M059J (cell line): ENCODE measurements at places on chromosomes 5 and 9.

GRCh38 chr9:114059047-114059803, 18.9 kb downstream of the AMBP start:
- no peak for DNase-seq

DNA sequence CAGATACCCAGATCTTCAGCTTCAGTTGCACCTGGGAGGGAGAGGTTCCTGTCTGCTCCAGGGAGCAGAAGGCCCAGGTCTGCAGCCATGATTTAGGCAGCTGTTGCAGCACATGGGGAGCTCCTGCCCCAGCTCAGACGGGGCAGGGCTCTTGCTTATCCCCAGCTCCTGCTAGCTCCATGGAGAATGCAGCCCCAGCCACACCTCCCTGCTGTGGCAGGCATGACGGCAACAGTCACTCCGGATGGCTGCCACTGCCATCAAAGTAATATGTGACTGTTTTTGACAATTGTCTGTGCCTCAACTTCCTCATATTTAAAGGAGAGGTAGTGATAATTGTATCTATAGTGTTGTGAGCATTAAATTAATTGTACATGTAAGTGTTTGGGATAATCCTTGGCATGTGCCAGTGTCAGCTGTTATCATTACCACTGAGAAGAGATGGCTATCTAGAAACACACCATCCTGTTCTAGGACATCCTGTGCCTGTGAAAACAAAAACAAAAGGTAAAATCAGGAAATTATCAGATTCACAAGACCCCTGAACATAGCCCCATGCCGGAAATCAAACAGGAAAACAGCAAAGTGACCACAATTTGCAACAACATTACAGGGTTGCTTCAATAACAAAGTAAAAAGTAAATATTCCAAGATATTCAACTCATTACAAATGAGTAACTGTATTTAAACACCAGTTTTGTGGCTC, 1048.8 kb upstream of the ACO1 start:
- no peak for DNase-seq

- DNase-seq = peak; percentile 9
Measured at GRCh38 chr5:120794121-120794520, 330.0 kb downstream of the PRR16 start.

- no peak for DNase-seq
Measured at GRCh38 chr5:74621492-74621891, 19.0 kb downstream of the ENC1 start.

GRCh38 chr9:94822273-94822672, 95.8 kb downstream of the AOPEP start:
- DNase-seq = peak; percentile 72

DNA sequence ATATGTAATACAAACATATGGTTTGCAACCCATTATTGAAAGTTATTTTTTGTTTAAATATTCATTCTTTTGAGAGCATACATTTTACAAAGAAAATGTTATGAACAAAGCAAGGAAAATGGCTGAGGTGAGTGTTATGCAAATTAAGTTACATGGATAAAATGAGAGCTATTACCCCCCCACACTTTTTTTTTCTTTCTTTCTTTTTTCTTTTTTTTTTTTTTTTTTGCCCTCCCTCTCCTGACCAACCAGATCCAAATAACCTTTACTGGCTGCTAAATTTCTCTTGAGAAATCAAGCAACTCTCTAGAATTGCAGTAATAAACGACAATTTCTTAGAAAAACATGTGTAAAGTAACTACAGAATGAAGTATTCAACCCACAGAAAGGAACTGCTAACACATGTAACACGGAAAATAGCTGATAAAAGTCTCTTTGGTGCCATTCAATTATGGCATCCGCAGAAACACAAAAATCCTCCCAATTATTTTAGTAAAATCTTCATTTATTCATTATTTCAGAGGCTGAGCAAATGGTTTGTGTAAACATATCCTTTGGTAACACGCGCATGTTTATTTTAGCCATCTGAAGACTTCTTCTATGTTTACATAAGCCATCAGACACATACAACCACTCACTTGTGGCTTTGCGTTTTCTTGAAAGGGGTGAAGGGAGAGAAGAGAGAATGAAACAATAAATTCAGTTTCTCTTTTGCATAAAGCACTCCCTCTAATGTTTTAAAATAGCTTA, 216.1 kb downstream of the NFIB start:
- DNase-seq = peak; percentile 41

DNA sequence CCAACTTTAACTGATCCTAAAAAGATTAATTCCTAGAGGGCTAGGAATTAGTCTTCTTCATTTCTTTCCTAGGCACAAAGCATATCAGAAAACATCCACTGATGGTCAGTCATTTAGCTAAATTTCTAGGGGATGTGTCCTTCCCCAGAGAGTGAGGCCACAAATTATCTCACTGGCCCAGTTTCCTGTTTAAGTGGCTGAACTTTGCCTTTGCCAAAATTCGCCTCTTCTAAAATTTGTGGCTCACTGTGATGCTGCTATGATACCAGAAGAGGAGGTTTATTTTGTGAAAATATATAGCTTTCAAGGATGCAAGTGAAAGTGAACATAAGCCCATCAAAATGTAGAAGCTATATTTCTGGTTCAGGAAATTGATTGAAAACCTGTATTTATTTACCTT, 98.1 kb upstream of the FER start:
- DNase-seq = no peak

DNA sequence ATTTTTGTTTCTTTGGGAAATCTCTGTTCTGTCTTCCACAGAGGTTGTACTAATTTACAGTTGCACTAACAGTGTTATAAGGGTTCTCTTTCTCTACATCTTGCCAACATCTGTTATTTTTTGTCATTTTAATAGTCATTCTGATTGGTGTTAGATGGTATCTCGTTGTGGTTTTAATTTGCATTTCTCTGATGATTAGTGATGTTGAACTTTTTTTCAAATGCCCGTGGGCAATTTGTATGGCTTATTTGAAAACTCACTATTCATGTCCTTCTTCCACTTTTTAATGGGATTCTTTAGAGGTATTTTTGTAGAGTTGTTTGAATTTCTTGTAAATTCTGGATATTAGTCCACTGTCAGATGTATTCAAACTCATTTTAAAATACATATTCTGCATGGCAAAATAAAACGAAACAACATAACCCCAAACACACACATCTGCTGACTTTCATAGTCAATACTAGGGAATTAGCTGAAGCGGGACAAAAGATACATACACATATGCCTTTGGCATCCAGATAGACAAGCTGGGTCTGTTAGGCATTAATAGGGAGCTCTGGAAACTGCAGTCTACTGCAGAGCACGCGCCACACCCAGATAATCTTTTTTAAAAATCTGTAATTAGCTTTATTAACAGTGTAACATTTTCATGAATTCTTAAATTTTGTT, 5.8 kb upstream of the SPATA31C2 start:
- peak; percentile 86 for DNase-seq

GRCh38 chr5:42948961-42949347, 91.2 kb downstream of the ANXA2R start:
- no peak for DNase-seq

GRCh38 chr9:16030528-16031185, 477.8 kb downstream of the CCDC171 start:
- peak; percentile 99 for DNase-seq

DNA sequence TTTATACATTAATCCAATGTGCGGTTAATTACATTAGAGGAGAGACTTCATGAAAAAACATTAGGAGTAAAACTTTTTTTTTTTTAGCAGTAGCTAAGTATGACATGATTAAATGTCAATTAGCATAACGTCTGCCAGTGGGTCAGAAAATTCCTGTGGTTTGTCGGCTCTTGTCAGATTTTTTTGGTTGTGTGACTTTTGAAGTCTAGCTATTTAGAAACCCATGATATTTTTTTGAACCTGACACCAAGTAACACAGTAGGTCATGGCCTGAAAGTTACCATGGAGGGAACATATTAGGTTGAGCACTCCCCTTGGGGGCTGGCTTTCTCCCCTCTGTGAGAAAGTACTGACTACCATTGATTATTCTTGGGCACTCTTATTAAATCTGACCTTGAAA, 84.8 kb upstream of the ALDH1A1 start:
- DNase-seq = peak; percentile 72

DNA sequence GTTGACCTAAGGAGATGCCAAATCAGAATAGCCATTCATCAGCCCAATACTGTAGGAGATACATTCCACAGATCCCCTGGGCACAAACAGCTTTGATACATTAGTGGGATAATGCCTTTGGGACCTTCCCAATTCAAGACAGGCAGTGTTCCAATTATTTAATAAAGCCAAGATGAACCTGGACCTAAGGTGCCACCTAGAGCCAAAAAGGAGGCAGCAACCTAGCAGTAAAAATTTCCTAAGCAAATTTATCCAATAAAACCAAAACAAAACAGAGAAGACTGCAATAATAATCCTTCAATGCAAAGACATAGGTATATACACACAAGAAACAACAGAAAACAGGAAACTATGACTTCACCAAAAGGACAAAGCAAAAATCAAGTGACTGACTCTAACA, 253.0 kb downstream of the HINT1 start:
- no peak for DNase-seq

- DNase-seq = peak; percentile 22
Measured at GRCh38 chr9:86352440-86353077, 1.7 kb downstream of the TUT7 start.

DNA sequence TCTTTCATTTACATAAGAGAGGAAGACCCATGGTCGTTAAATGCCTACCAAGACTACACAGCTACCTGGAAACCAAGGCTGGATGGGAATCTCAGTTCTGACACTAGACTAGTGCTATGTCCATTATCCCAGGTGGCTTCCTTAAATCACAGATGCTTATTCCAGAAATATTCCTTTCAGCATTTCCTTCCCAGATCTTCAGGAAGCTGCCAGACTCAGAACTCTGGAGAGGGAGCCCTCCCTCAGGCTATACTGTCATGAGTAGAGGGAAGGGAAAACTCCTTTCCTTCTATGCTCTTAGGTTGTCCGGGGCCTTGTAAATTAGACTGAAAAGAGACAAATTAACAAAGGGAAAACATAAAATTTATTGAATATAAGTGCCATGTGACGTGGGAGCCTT, 20.8 kb downstream of the FREM1 start:
- no peak for DNase-seq

DNA sequence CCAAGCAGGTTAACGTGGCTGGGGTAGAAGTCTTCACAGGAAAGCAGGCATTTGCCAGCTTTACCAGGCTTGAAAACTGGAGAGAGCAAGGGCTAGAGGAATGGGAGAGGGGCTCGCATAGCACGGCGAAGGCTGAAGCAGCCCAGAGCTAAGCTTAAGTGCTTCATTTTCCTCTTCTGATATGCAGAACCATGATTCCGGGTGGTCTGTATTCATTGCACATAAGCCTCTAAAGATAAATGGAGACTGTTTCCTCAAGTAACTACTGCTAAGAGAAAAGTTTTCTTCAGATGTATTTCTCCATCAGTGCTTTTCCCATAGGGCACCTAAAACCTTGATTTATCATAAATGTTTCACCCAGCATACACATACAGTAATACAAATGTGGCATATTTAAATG, 414.1 kb downstream of the MLLT3 start:
- no peak for DNase-seq

GRCh38 chr5:98513380-98513779, 260.1 kb upstream of the RGMB start:
- no peak for DNase-seq

DNA sequence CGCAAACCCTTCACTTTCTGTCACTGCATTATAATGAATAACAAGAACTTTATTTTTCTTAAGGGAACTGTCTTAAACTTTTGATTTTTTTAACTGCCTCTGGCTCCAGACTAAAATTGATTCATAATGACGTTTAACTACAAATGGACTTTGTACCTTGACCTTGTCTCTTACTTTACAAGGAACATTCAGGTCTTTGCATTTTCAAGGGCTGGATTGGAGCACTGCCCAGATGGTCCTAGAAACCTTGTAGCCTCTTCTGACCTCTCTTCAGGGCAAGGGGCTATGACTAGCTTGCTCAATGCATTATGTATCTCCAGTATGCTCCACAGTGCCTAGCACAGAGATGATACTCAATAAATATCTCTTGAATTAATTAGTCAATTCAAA, 612.6 kb upstream of the CLINT1 start:
- no peak for DNase-seq

DNA sequence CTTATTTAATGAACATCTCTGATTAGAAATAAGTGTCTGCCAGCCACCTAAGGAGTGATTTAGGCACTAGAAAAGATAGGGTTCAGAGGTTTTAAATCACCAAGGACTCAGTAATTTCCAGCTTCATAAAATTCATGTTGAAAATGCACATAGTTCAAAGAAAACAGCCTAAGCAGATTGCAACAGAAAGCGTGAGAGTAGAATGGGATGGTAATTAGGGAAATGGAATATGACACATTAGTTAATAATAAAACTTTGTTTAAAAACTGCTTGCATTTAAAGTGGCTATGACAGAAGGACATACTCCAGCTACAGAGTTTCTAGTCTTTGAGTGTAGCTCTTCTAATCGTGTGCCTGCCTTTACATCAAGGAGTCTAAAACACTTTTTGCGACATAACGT, 490.8 kb downstream of the TLE4 start:
- no peak for DNase-seq
